ENCODE measurements at places on chromosomes 7 and 10.

DNA sequence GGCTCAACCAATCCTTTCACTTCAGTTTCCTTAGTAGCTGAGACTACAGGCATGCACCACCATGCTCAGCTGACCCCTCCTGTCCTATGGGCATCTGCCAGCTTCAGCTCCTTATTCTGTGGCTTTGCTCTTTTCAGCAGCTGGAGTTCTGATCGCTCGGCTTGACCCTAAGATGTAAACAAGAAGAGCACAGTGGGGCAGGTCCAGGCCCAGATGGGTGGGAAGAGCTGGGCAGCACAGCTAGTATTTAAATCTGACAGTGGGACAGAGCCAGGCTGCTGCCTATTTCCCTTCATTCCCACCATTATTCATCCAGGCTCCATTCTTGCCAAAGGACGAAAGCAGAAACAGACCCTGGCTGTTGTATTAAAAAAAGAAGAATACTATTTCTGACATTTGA is 494.9 kb upstream of the PODXL start:
- DNase-seq: no peak

GRCh38 chr7:41374150-41374848 is 328.6 kb downstream of the INHBA start:
- DNase-seq: no peak

- DNase-seq: no peak
Measured at GRCh38 chr10:92222603-92223262, 68.1 kb downstream of the CPEB3 start.

DNA sequence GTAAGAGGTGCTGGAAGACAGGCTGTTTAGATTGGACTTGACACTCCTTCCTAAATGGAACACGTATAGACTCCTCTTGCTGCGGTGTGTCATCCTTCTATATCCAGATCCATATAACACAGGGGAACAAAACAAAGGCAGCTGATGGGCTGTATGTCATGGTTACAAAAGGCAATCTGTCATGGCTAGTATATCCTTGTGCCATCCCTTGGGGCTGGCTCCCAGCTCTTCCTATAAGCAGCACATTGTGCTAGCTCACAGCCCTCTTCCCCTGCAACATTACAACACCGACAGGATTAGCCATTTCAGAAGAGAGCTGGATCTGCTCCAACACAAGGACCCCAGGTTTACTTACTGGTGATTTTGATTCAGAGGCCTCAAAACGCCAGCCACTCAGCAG is 15.3 kb downstream of the LIPK start:
- DNase-seq: no peak

GRCh38 chr7:55206235-55207029 is 158.7 kb upstream of the LANCL2 start:
- no peak for DNase-seq

- peak; percentile 59 for DNase-seq
Measured at GRCh38 chr10:69413221-69413865, 3.4 kb downstream of the TACR2 start.

DNA sequence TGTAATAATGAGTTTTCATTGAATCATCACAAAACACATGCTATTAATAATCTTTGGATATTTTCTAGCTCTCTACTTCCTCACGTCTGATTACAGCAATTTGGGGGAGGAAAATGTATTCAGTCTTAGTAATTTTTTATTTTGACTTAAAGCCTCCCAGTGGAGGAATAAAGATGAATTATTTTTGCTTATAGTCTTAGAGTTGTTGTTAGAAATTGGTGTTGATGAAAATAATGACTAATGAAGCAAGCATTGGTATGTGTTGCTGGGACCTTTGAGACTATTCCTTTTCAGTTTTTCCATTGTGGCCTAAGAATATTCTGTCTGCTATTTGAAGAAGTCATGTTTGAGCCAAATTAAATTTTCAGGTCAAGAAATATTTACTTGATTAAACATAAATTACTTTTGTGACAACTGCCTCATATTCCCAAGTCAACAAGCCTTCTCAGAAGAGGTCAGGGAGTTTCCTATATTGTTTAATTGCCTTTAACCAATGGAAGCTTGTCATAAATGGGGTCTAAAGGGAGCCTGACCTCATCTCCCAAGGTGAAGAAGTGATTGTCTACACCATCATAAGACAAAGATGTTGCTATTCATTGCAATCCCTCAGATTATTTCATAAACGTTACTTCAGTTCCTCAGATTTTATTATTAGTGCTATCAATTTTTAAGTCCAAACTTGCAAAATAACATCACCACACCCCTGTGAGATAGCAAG is 90.0 kb downstream of the ST7 start:
- no peak for DNase-seq

DNA sequence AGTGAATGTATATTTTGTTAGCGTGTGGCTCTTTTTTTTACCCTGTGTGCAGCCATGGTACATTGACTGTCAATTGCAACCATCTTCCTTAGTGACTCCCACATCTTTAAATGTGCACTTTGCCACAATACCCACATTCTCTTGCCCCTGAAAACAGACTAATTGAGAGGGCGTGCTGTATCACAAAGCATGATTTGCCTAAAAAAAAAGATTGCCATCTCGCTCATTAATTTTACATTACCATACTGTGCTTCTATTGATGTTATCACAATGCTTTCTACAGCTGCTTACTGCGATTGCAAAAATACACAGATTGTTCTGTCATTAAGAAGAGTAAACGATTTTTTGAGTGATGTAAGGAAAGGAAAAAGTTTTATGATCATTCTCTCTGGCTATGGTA is 613.1 kb upstream of the NRP1 start:
- DNase-seq: no peak

Data from natural killer cell treated with Interleukin-12 subunit alpha and Interleukin-12 subunit beta and Interleukin-15 and Interleukin-18, amount 100 ng/mL, for 72 hours (primary cell).